ENCODE measurements at places on chromosomes 7 and 10. TPM values are rescaled to one million over a fixed set of nuclear protein-coding genes. Genes with fewer than 3 reads are reported as not detected.

GRCh38 chr10:14836208-14836607 is 1.6 kb downstream of the CDNF start:
- no peak for DNase-seq

GRCh38 chr7:99473315-99473596 is 566 bp downstream of the ZNF789 start:
- no peak for DNase-seq

DNA sequence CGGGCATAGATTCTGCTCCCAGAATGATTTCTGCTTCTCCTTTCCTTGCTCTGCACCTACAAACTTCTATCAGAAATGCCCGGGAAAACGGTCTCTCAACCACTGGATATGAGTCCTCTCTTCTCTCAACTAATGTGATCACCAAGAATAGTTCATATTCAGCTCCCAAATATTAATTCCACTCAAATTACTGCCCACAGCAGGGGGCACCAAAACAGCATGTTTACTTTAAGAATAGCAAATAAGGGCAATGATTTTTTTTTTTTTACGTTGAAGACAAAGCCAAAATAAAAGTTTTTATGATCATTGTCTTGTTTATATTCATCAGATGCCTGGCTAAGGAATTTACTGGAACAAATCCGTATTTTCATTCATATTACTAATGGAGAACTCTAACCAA is 94.9 kb upstream of the PRSS1 start:
- DNase-seq, result no peak

Gene TET1
- 0.48 TPM for total RNA-seq

- DNase-seq, result no peak
Observed at GRCh38 chr7:101819183-101819582, 1.8 kb downstream of the CUX1 start.

Gene CYP26A1
- total RNA-seq, result not detected

DNA sequence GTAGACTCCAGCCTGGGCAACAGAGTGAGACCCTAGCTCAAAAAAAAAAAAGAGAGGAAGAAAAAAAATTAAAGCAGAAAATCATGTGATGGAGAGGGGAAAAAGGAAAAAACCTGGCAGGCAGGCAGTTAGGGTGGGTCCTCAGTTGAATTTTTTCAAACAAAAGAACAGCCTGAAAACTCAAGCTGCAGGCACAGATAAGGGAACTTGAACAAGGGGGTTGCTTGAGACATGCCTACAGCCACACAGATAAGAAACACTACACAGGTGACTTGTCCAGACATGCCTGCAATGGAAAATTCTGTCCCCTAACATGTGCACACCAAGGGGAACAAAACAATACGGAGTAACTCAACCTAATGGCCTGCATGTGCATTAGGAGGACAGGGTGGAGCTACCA is 19.2 kb downstream of the VIM start:
- DNase-seq, result no peak

- DNase-seq, result no peak
Observed at GRCh38 chr7:28044825-28045224, 135.8 kb downstream of the JAZF1 start.

Gene PWWP2B
- 17.5 TPM for total RNA-seq

Gene LGI1
- 0.41 TPM for total RNA-seq

DNA sequence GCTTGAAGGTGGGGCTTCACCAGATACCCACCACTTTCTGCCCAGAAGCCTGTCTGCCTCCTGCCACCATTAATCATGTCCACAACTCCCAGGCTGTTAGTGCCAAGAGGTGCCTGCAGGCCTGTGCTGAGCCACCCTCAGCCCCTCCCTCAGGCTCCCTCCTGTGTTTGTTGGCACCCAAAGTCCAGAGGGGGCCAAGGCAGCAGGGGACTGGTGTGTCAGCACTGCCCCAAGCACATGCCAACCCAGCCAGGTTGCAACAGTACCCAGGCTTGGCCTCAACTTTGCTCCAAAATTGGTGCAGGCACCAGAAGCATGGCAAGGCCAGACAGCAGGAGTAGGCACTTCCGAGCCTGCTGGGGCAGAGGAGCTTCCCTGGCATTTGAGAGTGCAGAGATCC is 111.3 kb downstream of the HPSE2 start:
- DNase-seq, result no peak

GRCh38 chr7:109179601-109180000 is 609.9 kb downstream of the DNAJB9 start:
- DNase-seq, result no peak

DNA sequence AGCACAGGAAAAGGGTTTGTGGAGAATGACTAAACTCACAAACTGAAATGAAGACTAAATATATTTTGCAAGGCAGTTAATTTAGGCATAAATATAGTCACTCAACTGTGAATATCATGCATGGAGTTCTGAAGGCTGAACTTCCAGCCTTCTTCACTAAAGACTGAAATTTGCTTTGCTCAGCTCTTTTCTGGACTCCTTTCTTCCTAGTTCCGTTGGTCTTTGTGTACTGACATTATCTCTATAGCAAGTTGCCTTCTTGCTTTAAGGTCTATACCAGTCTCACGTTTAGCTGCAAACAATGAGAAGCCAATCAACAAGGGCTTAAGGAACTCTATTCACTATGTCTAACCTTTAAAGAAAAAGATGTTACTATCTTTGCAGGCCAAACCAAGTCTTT is 22.6 kb downstream of the GARIN1A start:
- no peak for DNase-seq

GRCh38 chr10:50291261-50291850 is 40.0 kb upstream of the ASAH2 start:
- no peak for DNase-seq

GRCh38 chr7:23012908-23013714 is 819 bp downstream of the HYCC1 start:
- no peak for DNase-seq

Gene MMRN2
- 18.1 TPM for total RNA-seq

Gene OPN1SW
- total RNA-seq, result not detected

DNA sequence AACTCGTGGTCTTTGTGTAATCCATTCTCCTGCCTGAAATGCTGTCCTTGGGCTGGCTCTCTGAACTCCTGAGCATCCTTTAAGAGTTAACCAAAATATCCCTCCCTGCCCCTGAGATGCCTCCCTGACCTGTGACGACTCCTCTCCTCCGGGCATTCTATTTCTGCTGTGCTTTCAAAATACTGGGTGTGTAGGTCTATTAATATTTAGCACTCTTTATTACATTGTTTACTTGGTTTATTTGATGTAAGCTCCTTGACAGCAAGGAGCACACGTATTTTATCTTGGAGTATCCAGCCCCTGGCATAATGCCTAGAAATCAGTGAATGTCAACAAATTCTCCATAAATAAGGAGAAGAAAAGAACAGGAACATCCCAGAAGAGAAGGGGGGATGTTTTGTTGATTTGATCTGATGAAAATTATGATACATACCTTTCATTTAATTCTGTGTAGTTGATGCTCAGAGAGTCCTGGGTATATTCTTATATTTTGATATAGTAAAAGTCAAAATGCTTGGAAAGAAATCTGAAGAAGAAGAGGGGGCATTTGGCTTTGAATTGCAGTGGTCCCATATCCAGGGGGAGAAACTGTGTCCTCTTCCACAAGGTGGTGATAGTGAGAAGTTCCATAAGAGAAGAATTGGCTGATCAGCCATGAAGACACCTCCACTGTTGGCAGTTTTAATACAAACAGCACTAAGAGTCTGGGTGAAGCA is 107.7 kb upstream of the MPP7 start:
- no peak for DNase-seq

GRCh38 chr7:36967387-36967786 is 243.1 kb upstream of the AOAH start:
- no peak for DNase-seq

DNA sequence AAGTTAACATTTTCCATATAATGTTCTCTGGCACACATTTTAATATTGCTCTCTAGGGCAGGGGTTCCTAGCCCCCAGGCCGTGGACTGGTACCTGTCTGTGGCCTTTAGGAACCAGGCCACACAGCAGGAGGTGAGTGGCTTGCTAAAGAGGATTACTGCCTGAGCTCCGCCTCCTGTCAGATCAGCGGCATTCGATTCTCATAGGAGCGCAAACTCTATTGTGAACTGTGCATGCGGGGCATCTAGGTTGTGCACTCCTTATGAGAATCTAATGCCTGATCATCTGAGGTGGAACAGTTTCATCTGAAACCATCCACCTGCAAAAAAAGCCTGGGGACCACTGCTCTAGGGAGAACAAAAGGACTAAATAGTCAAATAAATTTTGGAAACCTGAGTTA is 65.7 kb downstream of the EXOC6 start:
- DNase-seq, result no peak

DNA sequence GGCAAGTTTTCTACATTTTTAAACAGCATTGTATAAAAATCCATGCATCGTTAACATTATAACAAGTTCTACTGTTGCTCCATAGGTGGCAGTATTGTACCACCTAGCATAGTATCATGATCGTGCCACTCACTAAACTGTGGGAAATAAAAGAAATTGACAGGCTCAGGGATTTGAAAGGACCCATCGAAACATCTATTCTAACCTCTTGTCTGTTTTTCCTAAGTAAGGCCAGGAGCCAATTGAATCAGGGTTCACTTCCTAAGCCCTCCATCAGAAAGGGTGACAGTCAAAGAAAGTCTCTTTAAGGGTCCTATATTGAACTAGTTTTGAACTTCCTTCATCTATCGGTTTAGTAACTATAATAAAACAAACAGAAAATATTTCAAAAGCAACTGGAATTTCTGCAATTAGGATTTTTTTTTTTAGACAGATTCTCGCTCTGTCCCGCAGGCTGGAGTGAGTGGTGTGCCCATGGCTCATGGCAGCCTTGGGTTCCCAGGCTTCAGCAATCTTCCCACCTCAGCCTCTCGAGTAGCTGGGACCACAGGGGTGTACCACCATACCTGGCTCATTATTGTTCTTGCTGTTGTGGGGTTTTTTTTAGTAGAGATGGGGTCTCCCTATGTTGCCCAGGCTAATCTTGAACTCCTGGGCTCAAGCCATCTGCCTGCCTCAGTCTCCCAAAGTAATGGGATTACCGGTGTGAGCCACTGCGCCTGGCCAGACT is 9.4 kb downstream of the HACD1 start:
- DNase-seq, result no peak

GRCh38 chr7:192701-193480 is 520 bp downstream of the FAM20C start:
- DNase-seq, result no peak

DNA sequence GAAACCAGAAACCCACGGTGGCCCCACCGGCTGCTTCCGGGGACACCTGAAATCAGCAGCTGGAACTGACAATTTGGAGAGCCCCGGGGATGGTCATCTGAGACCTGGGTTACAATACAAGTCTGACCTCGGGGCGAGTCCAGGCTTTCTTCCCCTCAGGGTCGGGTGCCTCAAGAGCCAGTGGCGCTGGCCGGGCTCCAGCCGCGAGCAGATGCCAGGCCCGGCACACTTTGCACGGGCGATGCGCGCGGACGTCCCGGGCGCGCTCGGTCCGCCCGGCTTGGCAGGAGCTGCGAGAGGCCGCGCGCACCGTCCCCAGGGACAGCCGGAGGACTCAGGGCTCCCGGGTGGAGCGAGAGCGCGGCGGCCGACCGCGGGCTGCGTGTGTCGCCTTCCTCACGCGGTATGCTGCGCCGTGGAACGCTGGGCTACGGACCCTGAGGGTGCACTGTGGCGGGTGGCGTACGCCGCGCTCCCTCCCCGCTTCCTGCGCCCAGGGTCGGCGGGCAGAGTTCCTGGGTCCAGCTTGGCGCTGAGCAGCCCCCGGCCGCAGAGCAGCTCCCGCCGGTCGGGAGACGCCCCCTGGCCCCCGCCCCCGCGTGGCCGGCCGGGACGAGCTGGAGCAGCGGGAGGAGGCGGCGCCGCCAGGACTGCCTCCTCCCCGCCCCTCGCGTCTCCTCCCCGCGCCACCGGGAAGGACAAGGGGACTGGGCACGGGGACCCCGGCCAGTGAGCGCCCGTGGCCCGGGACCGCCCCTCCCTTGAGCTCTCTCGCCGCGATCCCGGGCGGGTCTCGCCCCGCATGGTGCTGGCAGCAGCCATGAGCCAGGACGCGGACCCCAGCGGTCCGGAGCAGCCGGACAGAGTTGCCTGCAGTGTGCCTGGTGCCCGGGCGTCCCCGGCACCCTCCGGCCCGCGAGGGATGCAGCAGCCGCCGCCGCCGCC is at the start of gene RBM20:
RBM20 (plus strand) TSS at position 684 of the 945 bp plus-strand sequence; CDS start at position 803, 119 bp downstream.
- no peak for DNase-seq

GRCh38 chr7:151715666-151716315 is 161.1 kb downstream of the PRKAG2 start:
- no peak for DNase-seq

GRCh38 chr7:3806516-3806915 is 505.5 kb downstream of the SDK1 start:
- no peak for DNase-seq

GRCh38 chr10:28008054-28008453 is 9.2 kb upstream of the ODAD2 start:
- no peak for DNase-seq

DNA sequence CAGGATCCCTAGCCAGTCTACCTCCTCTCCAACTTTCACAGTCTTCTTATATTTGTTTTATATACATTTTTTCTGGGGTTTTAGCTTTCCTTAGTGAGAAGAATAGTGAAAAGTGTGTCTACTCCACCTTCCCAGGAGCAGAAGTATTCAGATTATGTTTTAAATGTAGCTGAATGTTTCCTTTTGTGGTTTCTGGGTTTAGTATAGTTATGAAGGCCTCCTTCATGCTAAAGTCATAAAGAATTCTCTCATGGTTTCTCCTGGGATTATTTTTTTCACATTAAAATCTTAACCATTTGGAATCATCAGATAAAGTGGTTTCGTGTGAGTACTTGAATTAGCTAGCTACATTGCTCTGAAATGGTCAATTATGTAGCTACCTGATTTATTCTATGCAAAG is 50.9 kb downstream of the ANKMY2 start:
- DNase-seq, result no peak

Gene KLF14
- total RNA-seq, result under 0.01 TPM

Gene VTI1A
- 61.3 TPM for total RNA-seq

Gene PHKG1
- not detected for total RNA-seq

DNA sequence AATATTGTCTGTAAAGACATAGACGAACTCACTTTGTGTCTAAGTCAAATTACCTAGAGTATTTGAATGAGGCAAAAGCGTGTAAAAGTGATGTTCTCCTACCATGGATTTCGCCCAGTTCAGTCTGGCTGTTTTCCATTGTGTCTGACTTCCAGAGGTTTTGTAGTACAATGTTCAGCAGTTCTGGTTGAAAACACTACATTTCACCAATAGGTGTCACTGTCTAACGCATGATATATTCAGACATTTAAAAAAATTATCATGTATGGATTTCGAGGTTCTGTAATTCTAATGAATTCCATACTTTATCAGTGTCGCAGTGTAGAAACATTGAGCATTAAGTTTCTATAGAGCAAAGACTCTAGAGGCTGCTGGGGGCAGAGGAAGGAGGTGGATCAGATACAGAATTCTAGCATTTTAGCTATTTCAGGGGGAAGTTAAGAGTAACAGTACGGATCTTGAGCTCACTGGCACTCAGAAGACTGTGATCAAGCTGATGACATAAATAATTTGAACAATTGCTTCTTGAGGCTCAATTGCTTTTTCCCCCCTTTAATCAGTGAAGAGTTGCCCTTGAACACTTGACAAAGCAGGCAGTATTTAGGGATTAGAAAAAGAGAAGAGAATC is 196.9 kb upstream of the RHOBTB1 start:
- no peak for DNase-seq

GRCh38 chr7:41694495-41694894 is 8.4 kb downstream of the INHBA start:
- no peak for DNase-seq

GRCh38 chr10:58531084-58531695 is 18.5 kb downstream of the BICC1 start:
- no peak for DNase-seq

- no peak for DNase-seq
Observed at GRCh38 chr10:86687750-86688149, 19.4 kb downstream of the LDB3 start.

All from esophagus squamous epithelium (tissue), 5 donors.